ENCODE measurements at places on chromosomes 4 and X.

DNA sequence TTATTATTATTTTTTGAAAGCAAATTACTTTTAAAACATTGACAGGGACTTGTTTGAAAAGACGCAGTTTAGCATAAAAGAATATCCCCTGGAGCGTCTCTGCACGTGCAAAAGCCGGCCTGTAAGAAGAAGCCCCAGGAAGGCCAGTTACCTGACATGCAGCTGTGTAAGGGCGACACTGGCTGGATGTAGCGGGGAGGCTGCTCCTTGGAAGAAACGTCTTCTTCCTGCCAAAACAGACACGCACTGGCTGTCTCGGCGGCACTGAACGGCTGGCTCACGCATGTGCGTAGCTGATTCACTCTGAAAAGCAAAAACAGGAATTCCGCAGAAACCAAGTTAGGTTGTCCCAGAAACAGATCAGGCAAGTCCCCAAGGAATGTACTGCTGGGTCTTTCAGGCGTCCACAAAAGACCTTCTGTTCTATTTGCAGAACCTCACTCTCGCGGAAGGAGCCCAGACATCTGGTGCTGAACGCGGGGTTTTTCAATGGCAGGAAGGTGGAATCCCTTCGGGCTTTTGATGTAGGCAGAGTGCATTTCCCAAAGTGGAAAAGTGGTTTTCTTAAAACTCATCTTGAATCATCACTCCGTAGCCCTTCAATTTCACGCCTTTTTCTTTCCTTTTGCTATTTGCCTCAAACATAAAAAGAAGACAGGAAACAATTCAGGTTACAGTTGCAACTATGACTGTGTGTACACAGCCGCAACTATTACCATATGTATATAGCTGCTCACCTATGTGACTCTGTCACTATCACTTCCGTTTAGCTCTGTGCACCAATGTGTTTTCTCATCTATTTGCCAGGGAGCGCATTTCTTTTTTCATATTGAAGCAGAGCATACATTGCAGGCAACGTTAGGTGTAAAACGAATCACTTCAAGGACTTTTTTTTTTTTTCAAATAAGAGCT is 38.1 kb upstream of the ARSH start:
- DNase-seq = peak; percentile 55

GRCh38 chr4:100424376-100424775 is 93.4 kb downstream of the EMCN start:
- no peak for DNase-seq

DNA sequence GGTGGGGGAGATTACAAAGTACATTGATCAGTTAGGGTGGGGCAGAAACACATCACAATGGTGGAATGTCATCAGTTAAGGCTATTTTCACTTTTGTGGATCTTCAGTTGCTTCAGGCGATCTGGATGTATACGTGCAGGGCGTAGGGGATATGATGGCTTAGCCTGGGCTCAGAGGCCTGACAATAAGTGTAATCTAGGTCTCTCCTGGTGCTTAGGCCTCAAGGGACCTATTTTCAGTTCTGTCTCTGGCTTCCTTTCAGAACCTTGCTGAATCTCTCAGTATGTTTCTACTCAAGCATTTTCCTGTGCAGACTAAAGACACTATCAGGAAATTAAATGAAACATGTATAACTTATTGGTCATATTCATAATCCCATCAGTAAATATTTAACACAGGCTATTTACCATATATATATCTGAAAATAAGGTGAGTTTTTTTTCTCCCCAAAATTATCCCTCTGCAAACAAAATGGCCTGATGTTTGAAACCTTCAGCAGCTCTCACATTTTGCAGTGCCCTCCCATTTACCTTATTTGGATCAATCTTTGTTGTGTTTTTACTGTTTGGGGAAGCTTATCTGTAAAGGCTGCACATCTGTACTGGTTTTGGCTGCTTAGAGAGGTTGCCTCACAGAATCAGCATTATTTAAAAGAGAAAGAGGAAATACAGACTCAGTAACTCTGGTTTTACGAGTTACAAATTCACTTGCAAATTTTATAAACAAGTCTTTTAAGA is 2.3 kb upstream of the ZCCHC4 start:
- no peak for DNase-seq

- peak; percentile 87 for DNase-seq
These were observed 884 bp downstream of the RELL1 start for GRCh38 chr4:37685161-37685822.

DNA sequence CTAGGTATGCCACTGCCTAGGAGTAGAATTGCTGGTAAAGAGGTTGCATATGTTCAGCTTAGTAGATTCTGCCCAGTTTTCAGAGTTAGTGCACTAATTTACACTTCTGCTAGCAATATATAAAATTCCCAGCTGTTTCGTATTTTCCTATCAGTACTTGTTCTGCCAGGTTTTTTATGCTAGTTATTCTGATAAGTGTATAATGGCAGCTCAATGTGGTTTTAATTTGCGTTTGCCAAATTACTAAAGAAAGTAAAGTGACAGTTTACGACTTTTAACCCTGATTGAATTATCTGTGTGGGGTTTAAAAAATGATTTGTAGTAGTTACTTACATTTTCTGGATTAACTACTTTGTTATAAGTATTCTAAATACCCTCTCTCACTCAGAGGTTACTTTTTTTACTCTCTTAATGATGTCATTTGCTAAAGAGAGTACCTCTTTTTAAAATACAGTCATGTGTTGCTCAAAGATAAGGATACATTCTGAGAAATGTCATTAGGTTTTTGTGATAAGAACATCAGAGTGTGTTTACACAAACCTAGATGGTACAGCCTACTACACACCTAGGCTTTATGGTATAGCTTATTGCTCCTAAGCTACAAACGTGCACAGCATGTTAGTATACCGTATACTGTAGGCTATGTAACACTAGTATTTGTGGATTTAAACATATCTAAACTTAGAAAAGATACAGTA is 363.2 kb downstream of the IL15 start:
- DNase-seq = no peak

DNA sequence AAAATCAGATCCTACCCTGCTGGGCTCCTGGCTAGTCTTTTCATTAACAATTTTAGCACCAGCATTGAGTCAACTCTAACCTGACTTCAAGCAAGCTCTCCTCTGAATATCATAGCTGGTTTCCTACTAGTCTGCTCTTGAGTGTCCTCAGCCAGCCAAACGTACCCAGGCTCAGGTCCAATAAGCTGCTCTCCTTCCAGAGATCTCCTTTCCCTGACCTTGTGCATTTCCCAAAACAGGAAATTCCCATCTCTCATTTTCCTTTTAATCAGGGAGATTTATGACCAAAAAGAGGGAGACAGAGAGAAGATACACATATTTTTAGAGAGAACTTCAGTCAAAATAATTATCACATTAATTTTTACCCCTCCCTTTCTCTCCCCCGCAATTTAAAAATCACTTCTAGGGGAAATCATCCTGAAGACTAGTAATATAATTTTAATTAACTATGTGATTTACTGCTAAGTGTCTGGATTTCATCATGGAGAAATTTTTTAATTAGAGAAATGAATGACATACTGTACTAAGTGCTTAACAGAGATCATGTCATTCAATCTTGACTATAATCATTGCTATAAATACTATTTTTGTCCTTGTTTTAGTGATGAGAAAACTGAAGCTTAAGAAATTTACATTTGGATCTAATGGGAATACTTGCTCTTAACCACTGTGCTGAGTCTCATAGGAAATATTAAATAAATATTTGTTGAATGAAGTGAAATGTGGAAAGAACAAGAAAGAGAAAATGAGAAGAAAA is 421.7 kb upstream of the INTU start:
- no peak for DNase-seq

GRCh38 chr4:84691170-84691691 is 108.3 kb downstream of the CDS1 start:
- DNase-seq = peak; percentile 97

DNA sequence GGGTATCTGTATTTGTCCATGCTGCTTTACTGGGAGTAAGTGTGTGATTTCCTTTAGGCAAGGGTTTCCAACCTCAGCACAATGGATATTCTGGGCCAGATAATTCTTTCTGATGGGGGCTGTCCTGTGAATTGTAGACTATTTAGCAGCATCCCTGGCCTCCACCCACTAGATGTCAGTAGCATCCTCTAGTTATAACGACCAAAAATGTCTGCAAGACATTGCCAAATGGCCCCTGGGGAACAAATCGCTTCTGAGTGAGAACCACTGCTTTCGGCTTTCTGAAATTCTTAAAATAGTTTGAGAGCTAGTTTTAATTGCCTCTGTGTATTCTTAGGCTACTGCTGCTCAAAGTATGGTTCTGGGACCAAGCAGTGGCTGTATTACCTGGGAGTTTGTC is 81.2 kb upstream of the GPM6B start:
- peak; percentile 89 for DNase-seq

GRCh38 chr4:133802359-133803140 is 399.0 kb downstream of the PABPC4L start:
- peak; percentile 40 for DNase-seq

DNA sequence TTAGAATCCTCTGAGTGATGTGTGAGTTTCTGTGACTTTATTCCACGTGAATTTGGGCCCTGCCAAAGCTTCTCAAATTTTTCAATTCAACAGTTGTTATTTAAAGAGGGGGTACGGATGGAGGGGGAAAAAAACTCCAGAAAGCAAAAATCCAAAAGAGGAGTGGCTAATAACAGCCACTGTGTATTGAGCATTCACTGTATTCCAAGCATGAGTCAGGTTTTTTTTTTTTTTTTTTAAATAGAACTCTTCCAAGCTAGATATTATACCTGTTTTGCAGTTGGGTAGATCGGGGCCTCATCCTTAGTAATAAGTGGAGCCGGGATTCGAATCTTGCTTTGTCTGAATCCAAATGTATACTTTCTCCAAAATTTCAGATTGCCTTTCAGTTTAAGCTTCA is 6.4 kb upstream of the RHOH start:
- DNase-seq = no peak

- no peak for DNase-seq
These were observed 340.8 kb downstream of the GRXCR1 start for GRCh38 chr4:43233321-43233720.

- peak; percentile 26 for DNase-seq
These were observed 1.7 kb downstream of the HCFC1 start for GRCh38 chrX:153969904-153970356.

DNA sequence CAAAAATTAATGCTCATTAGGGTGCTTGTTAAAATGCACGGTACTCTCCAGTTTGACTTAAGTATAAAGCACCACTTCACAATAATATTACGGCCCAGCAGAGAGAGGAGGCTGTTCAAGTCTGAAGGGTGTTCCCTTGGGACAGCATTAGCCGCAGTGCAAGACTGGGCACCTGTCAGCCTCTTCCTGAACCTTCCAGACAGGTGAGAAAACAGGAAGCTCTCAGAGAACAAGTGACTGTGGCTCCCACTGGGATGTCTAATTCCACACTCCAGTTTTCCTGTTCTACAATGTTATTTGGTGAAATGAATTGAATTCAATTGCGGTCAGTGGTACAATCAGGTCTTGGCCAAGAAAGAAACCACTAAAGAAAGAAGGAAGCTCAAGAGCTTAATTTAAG is 414.4 kb downstream of the SMARCA1 start:
- DNase-seq = no peak

DNA sequence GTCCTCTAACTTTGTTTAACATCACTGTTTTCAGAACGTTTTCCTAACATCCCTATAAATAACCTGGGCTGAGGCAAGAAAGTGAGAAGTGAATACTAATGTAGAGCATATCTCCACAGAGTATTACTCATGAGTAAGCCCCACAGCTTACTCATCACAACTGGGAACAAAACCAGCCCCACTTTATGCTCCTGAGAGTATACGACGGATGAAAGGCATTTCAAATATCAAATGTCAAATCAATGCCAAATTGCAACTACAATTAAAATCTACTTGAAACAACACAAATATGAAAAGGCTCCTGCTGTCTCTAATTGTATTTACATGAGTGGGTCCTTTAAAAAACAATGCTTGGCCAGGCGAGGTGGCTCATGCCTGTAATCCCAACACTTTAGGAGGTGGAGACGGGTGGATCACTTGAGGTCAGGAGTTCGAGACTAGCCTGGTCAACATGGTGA is 41.2 kb downstream of the SH3RF1 start:
- peak; percentile 98 for DNase-seq

- DNase-seq = peak; percentile 68
These were observed 222.6 kb downstream of the ENOX2 start for GRCh38 chrX:130680164-130681035.

DNA sequence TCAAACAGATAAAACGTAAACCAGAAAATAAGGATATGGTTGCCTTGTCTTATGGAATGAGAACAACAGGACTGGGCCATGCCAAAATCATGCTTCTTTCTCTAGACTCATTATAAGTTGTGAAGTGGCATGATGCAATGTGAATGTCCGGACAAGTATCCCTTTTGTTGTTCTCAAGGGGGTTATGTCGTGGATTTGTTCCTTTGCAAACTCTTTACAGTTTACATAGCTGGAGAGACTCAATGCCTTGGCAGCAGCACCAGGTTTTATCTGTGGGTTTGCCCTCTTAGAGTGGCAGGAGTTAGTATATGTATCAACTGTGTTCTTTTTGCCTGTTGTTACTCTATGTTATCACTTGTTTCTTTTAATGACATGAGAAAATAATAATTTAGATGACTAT is 41.4 kb downstream of the SPRY1 start:
- DNase-seq = no peak

DNA sequence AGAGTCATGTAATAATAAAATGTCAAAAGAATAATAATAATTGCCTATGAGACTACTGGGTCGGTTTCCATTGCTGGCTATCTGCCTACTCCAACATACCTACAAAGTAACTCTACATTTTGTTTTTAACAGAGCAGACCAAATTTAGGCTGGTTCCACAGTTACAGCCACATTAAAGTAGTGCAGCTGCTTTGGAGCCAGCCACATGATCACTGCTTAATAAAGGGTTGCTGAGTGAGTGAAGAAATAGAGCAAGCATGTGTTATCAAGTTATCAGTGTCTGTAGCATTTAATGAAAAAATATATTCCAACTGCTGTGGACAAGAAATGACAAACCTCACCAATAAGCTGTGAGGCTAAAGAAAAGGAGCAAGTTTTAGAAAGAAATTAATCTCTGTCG is 782.3 kb downstream of the PCDH18 start:
- no peak for DNase-seq

- no peak for DNase-seq
These were observed 123.3 kb upstream of the ZCCHC13 start for GRCh38 chrX:74180716-74181115.

DNA sequence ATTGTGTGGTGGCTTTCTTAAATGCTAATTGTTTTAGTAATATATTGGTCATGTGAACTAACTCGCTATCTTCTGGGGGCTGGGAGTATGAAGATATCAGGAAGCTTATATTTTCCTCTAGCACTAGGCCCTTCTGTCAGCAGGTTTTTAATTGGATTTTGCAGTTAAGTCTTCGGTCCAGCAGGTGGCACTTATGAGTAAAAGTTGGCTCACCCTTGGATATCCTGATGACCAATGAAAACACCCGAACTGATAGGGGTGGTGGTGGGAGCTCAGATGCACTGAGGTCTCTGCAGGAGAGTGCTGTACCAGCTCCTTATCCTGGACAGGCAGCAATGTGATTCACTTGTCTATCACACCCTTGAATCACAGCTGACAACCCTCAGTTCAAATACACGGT is 1365.8 kb upstream of the DIAPH2 start:
- DNase-seq = peak; percentile 3

- DNase-seq = no peak
These were observed 226.0 kb upstream of the PPP1R2C start for GRCh38 chrX:43003939-43004338.
